ENCODE measurements at places on chromosomes 5 and 9. TPM values are rescaled to one million over a fixed set of nuclear protein-coding genes. Genes with fewer than 3 reads are reported as not detected.

- DNase-seq = no peak
These were observed 128.1 kb upstream of the LMX1B start for GRCh38 chr9:126485662-126486061.

DNA sequence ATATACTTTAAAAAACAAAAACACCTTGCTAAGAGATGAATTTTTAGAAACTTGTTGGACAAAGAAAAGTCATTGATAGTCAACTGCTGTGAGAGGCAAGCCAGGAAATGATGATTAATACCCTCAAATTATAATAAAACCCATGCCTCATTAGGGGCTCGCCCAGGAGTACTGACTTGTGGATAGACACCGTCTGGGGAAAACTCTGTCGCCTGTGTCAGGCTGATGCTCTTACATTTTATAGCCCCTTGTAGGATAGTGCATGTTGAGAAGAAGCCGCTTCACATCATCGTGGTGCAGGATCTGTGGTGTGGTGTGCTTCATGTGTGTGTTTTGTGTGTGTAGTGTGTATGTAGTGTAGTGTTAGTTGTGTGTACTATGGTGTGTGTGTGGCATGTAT lies 39.1 kb downstream of the SYK start:
- DNase-seq = no peak

GRCh38 chr5:160655717-160656116 lies 196.3 kb downstream of the ATP10B start:
- DNase-seq = no peak

The UNC13B gene
- total RNA-seq = 140 TPM

DNA sequence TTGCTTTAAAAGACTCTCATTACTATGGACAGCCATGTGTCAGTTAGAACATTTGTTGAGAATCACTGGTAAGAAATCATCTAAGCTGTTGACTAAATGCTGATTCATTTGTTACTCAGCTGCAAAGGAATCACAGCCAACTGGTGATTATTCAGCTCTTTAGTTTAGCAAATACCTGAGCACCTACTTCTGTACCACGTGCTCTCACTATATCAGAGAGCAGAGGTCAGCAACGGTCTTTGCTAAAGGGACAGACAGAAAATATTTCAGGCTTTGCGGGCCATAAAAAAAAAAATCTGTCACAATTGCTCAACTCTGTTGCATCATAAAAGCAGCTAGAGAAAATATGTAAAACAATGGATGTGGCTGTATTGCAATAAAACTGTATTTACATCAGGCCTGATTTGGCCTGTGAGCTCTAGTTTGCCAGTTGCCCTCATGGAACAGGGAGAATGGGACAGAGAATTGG lies 377.6 kb downstream of the DNAH5 start:
- DNase-seq = no peak

- DNase-seq = no peak
These were observed 505.7 kb upstream of the ARRDC3 start for GRCh38 chr5:91888810-91889209.

GRCh38 chr9:117616431-117616831 lies 87.8 kb upstream of the TLR4 start:
- DNase-seq = no peak

The CPLANE1 gene
- 27.8 TPM for total RNA-seq

The RNF183 gene
- 0.57 TPM for total RNA-seq

The NR2F1 gene
- 14.9 TPM for total RNA-seq

DNA sequence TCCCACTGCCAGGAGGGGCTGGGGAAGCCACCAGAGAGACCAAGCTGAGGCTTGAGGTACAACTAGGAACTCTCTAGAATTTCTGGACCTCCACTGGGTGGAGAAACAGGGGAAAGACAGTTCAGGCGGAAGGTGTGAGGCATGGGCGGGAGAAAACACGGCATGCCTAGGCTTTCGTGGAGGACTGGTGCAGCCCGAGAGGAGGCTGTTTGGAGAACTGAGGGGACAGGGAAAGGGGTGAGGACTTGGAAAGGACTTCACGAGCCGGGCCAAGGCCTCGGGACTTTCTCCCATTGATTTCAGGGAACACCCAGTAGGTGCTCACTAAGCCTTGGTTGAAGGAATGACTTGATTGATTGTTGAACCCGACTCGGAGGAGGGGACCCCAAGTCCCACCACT lies 9.5 kb upstream of the ADGRD2 start:
- DNase-seq = no peak

- no peak for DNase-seq
These were observed 358.5 kb downstream of the GADD45G start for GRCh38 chr9:89963280-89963679.

GRCh38 chr9:107176436-107177151 lies 106.5 kb upstream of the RAD23B start:
- no peak for DNase-seq

The IFNE gene
- not detected for total RNA-seq

GRCh38 chr9:135741276-135742219 lies 39.6 kb downstream of the KCNT1 start:
- DNase-seq = no peak

The HTR1A gene
- not detected for total RNA-seq

- no peak for DNase-seq
These were observed 966 bp downstream of the SNX2 start for GRCh38 chr5:122775550-122776542.

- peak; percentile 12 for DNase-seq
These were observed 256.0 kb downstream of the DOCK8 start for GRCh38 chr9:470552-471194.

- no peak for DNase-seq
These were observed 157.2 kb upstream of the CDH18 start for GRCh38 chr5:20145240-20145639.

DNA sequence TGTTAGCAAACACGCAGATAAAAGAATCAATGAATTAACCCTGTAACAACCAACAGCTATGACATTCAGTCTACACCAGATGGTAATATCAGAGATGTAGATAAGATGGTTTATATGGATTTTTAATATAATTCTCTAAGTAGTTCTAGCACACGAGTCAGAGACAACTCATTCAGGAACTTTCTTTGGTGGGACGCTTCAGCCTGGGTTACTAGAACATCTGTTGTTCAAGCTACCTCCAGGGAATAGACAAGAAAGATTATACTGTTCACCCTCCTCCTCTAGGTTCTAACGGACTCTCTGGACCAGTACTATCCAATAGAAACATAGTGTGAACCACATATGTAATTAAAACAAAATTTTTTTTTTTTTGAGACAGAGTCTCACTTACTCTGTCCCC lies 73.8 kb downstream of the RAPGEF1 start:
- no peak for DNase-seq

DNA sequence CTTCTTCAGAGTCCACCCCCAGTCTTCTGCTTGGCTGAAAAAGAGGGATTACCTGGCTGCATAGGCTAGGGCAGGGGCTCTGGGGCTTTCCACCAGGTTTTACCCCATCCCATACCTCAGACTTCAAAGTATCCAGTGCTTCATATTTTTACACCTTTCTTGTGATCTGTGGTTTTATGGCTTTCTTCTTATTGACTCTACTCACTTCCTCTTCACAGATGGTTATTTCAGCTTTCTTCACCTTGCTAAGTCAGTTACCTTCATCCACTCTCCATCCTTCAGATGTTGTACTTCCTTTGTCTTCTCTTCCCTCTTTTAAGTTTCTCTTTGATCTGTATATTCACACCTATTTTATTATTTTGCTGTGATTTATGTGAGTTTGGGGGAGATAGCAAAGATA lies 104.3 kb downstream of the GRIA1 start:
- DNase-seq = no peak

GRCh38 chr9:76766126-76766525 lies 1.9 kb downstream of the PCA3 start:
- no peak for DNase-seq

GRCh38 chr5:3456121-3456681 lies 139.4 kb upstream of the IRX1 start:
- DNase-seq = no peak

DNA sequence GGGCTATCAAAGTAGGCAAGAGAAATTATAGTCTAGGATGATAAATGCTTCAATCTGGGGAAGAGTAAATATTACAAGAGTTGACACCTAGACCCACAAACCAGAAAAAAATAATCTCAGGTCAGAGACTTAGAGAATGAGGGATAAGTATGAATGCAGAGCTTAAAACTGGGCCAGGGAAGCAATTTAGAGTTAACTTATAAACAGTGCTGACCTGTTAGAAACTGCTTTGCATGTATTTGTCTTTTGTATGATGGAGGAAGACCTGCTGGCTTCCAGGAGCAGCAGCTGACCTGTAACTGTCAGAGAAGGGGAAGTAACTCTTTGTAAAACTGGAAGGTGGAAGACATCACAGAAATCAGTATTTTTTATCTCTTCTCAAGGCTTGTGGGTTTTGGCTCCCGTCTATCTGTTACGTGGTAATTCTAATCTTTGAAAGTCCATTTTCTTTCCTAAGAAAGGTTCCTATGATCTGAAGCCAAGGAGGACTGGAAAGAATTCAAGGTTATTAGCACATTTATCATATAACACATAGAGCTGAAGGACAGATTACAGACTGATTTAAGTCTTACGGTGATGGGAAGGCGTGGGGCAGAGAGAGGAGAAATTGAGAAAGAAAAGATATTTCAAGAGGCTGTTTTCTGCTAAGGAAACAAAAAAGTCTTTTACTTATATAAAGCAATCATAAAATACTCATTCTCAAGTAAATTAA lies 114.7 kb upstream of the ADAMTS19 start:
- DNase-seq = no peak

- no peak for DNase-seq
These were observed 38.6 kb upstream of the OLFM1 start for GRCh38 chr9:135048758-135049444.

The RNF130 gene
- total RNA-seq = 83.8 TPM

DNA sequence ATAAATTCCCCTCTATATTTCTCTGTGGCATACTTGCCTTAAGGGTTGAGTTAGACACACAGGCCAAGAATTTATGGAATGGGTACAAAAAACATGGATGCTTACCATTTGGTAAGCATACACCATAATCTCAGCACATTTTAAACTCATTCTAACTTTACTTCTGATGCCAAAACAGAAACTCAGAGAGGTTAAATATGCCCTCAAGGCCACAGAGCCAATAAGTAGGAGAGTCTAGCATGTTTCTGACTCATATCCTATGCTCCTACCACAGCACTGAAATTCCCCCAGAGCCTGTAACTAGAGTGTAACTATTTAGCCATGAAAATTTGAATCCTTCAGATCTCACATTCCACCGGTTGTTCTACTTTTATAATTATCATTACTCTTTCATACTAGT lies 559.7 kb downstream of the ACTL7B start:
- DNase-seq = no peak

GRCh38 chr9:14352503-14352902 lies 38.6 kb upstream of the NFIB start:
- no peak for DNase-seq

The DMGDH gene
- 9.9 TPM for total RNA-seq

GRCh38 chr5:143653256-143653655 lies 158.7 kb upstream of the HMHB1 start:
- DNase-seq = no peak

DNA sequence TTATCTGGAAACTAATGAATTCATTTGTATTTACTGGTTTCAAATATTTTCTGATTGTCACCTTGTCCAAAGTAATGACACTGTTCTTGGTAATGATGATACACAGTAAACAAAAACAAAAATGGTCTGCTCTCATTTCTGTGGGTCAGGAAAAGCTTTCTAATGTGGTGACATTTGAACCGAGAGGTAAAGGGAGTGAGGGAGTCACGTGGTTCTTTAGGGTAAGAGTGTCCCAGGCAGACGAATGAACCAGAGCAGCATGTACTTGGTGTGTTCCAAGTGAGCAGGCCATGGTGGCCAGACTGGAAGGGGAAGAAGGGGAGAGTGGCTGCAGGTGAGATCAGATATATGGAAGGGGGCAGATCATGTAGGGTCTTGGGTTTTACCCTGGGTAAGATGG lies 247.0 kb upstream of the SLC30A5 start:
- no peak for DNase-seq

- no peak for DNase-seq
These were observed 134.2 kb upstream of the RGMB start for GRCh38 chr5:98639274-98639673.

The SPAG8 gene
- 9.2 TPM for total RNA-seq

GRCh38 chr9:106722051-106722753 lies 140.8 kb upstream of the ZNF462 start:
- no peak for DNase-seq

Measured in prostate gland (tissue), 2 donors.